H1 (cell line): ENCODE measurements at places on chromosomes 4 and X. TPM values are rescaled to one million over a fixed set of nuclear protein-coding genes. Genes with fewer than 3 reads are reported as not detected.

DNA sequence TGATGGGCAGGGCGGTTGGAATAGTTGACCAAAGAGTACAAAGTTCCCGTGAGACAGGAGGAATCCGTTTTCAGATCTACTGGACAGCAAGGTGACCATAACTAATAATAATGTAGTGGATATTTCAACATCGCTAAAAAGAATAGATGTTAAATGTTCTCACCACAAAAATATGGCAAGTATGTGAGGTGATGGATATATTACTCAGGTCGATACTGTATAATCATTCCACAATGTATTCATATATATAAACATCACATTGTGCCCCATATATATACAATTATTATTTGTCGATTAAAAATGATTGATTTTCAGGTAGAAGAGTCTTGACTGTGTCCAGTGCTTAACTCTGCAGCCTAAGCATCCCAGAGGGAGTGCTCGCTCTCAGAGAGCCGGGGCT, 141.6 kb upstream of the TENM3 start:
- no peak overlapping the region for H3K27ac ChIP-seq
- no peaks in the 10 kb centered on the region for H3K4me1 ChIP-seq
- no peak for DNase-seq
- H3K27me3 ChIP-seq: no peaks in the 10 kb centered on the region
- H3K36me3 ChIP-seq: no peaks in the 10 kb centered on the region

DNA sequence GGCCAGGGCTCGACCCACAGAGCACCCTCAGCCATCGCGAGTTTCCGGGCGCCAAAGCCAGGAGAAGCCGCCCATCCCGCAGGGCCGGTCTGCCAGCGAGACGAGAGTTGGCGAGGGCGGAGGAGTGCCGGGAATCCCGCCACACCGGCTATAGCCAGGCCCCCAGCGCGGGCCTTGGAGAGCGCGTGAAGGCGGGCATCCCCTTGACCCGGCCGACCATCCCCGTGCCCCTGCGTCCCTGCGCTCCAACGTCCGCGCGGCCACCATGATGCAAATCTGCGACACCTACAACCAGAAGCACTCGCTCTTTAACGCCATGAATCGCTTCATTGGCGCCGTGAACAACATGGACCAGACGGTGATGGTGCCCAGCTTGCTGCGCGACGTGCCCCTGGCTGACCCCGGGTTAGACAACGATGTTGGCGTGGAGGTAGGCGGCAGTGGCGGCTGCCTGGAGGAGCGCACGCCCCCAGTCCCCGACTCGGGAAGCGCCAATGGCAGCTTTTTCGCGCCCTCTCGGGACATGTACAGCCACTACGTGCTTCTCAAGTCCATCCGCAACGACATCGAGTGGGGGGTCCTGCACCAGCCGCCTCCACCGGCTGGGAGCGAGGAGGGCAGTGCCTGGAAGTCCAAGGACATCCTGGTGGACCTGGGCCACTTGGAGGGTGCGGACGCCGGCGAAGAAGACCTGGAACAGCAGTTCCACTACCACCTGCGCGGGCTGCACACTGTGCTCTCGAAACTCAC, 3.6 kb downstream of the MID1IP1 start:
- H3K36me3 ChIP-seq: no peaks in the 10 kb centered on the region
- DNase-seq: no peak
- H3K4me3 ChIP-seq: peak overlapping the region; percentile 95
- H3K27ac ChIP-seq: peak overlapping the region; percentile 86
- H3K4me1 ChIP-seq: no peaks in the 10 kb centered on the region

GRCh38 chrX:136909706-136910564, 29.4 kb upstream of the RBMX start:
- no peaks in the 10 kb centered on the region for H3K36me3 ChIP-seq
- H3K4me3 ChIP-seq: peak overlapping the region; percentile 83
- no peak overlapping the region; the same call in 1 of the 2 replicates for H3K27ac ChIP-seq
- H3K4me1 ChIP-seq: no peaks in the 10 kb centered on the region
- no peaks in the 10 kb centered on the region for H3K27me3 ChIP-seq
- DNase-seq: peak; percentile 72

DNA sequence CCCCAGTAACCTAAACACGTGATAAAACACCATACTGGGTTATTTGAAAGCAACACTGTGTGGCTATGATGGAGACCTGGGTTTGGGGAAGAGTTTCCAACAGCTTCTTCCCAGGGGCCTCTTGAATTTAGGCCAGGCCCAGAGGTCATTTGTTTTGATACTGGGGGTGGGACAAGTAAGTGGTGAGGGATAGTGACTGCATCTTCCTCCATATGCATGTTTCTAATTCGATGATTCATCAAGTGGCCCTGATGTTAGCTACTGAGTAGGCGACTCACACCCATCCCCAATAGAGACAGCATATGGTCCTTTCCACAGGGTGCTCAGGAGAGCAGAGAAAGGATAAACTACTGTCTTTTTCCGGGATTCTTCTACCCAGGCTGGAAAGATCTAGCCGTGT, 2.7 kb downstream of the NDP start:
- H3K36me3 ChIP-seq: no peaks in the 10 kb centered on the region
- H3K4me3 ChIP-seq: no peak overlapping the region
- peaks cover 12% of the 10 kb centered on the region; the same call in 1 of the 2 replicates for H3K27me3 ChIP-seq
- H3K4me1 ChIP-seq: no peaks in the 10 kb centered on the region

DNA sequence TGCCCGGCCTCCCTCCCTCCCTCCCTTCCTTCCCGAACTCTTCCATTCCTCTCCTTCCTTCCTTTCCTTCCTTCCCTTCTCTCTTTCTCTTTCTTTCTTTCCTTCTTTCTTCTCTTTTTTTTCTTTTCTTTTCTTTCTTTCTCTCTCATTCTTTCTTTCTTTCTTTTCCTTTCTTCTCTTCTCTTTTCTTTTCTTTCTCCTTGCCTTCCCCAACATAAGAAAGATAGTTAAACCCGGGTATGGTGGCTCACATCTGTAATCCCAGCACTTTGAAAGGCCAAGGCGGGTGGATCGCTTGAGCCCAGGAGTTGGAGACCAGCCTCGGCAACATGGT, 25.4 kb downstream of the NSD2 start:
- H3K27ac ChIP-seq: no peak overlapping the region
- no peaks in the 10 kb centered on the region for H3K27me3 ChIP-seq
- no peak overlapping the region for H3K4me3 ChIP-seq
- DNase-seq: no peak
- no peaks in the 10 kb centered on the region for H3K4me1 ChIP-seq

DNA sequence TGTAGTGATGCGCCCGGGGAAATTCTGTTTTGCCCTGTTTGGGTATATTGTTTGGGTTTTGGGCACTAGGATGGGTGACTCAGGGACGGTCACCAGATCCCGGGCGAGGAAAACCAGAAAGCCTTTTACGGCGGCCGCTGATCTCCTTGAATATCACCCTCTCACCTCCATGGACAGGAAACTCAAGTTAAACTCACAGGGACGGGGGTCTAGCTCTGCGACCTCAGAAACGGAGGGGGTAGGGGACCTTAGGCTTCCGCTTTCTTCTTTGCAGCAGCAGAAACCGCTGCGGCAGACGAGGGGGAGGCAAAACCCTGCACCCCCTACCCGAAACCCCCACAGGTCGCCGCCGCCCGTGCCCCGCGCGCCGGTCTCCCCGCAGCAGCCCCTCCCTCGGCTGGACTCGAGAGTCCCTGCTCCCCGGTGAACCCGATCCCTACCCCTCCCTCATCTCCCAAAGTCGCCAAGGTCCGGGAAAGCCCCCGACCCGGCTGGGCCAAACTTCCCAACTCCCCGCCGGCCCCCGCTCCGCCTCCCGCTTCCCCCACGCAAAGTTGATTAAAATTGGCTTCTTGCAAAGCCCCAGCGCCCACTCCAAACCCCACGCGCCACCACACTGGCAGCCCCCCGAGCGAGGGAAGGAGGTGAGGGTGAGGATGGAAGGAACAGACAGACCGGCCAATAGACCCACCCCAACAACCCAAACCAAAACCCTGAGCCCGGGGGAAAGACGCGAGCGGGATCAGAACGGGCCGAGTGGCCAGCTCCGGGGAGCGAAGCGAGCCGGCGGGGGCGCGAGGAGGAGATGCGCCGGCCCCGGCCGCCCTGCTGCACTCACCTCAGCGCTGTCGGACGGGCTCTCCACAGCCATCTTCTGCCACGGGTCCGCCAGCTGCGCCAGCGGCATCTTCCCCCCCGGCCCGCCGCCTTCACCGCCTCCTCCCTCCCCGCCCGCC, 705 bp downstream of the RPS6KA3 start:
- no peaks in the 10 kb centered on the region; the same call in 1 of the 2 replicates for H3K4me1 ChIP-seq
- H3K27me3 ChIP-seq: peaks cover 4% of the 10 kb centered on the region
- no peaks in the 10 kb centered on the region for H3K36me3 ChIP-seq
- DNase-seq: no peak
- H3K27ac ChIP-seq: no peak overlapping the region

DNA sequence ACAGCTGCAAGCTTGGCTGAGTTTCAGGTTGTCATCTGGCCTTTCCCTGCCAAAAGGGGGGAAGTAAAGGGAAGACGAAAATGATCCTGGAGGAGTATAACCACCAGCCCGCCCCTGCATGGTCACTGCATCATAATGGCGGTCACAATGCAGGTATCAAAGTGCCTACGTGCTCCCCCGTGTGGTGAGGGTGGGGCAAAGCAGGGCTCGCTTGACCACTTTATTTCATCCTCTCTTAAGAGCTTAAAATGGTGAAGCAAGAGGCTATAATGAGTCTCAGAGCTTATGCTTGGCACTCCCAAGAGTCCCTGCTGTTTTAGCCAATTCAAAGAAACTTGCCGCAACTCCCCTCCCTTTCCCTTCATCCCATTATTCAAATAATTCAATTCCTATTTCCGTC, 105.6 kb downstream of the APOOL start:
- H3K36me3 ChIP-seq: no peaks in the 10 kb centered on the region
- peak; percentile 56 for DNase-seq
- no peak overlapping the region for H3K4me3 ChIP-seq
- no peaks in the 10 kb centered on the region for H3K4me1 ChIP-seq

The BGN gene
- total RNA-seq: 2.1 and 2.4 TPM in 2 replicates

The SLC9A7 gene
- total RNA-seq: 12.7 and 17.2 TPM in 2 replicates

The PDCL2 gene
- not detected in 2 replicates for total RNA-seq

The FHDC1 gene
- 27.7 and 28.6 TPM in 2 replicates for total RNA-seq

GRCh38 chr4:8110071-8110986, 48.3 kb downstream of the ABLIM2 start:
- H3K36me3 ChIP-seq: no peaks in the 10 kb centered on the region
- no peaks in the 10 kb centered on the region for H3K27me3 ChIP-seq
- H3K4me1 ChIP-seq: peaks cover 29% of the 10 kb centered on the region
- H3K27ac ChIP-seq: peak overlapping the region; percentile 65
- DNase-seq: peak; percentile 86
